ENCODE measurements at places on chromosomes 11 and 22.

GRCh38 chr22:32255217-32255616 lies at the start of gene SLC5A4:
TSS of gene SLC5A4 (minus strand) at chr22:32255347. CDS start at chr22:32255329, 18 bp downstream.
- no peak for DNase-seq

- no peak for DNase-seq
Observed at GRCh38 chr11:110070176-110070575, 23.0 kb upstream of the ZC3H12C start.

DNA sequence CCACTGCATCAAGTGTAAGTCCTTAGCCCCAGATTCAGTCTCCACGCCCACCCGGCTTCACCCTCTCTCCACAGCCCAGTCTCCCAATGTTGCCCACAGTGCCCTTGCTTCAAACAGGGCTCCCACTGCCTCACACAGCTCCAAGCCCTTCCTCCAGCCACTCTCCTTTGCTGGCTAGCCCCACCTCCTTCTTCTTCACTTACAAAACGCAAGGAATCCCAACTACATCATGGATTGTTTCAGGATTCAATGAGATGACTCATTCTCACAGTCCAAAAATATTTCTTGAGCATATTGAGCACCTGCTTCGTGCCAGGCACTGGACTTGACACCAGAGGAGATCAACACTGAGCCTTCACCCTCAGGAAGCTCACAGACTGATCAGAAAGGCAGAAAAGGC lies 533.5 kb downstream of the BUD13 start:
- no peak for DNase-seq

GRCh38 chr22:47095395-47096122 lies 333.1 kb downstream of the TBC1D22A start:
- DNase-seq = no peak

DNA sequence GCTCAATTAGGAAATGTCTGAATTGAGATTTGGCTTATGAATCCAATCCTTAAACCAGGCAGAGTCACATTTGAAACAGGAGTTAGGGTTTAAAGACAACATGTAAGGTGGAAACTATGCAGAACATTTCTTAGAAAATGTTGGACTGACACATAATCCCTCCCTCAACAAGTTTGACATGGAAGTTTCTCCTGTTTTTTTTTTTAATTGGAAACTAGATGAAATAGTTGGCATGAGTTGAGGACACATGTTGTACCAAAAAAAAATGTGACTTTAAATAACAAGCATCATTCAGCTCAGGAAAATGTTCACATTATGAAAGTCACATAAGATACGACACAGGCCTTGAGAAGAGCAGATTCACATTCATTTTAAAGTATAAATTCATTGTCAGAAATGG lies 154.9 kb upstream of the DDI1 start:
- DNase-seq = no peak

DNA sequence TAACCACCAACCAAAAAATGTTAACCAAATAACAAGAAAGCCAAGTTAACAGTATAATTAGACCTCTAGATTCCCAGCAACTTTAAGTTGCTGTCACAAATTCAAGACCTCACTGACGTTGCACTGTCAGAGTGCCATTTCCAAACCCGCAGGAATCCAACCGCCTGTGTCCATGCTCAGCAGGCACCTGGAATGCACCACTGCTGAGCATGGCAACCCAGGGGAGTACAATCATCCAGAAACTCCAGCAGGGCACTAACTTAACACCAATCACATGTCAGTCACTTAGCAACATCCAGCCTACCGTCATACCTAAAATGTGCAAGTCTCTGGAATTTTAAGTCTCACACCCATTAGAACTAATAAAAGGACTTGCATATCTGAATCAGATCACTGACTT lies 48.8 kb downstream of the SMCO4 start:
- no peak for DNase-seq

DNA sequence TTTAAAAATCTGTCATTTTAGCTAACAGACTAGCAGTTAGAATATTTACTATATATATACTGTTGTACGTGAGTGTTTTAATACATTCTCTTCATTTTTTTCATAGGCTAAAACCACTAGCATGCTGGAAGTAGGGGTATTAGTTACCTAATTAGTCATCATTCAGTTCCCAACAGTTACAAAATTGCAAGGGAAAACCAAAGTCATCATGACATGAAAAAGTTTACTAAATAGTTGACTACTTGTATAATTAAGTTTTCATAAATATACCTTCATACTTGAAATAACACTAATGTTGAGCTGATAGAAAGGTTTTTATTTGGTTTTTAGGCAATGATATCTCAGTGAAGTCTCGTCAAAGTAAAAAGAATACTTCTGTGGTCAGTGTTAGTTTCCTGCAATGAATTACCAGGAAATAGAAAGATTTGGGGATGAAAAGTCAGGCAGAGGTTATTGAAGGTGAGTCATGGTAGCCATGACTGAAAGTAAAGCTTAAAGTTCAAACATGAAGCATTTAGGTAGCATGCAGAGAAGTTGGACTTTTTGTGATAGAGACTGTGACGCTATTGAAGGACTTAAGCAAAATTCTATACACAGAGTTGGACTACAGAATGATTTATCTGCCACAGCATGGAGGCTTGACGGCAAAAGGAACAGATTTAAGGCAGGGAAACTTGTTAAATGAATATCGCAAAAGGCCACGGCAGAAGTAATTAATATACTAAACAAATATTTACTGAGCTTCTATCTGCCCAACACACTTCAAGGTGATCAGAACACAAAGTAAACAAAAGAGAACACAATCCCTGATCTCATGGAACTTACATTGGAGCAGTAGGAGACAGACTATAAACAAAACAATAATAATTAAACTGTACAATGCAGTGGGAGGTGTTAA lies 828.1 kb upstream of the FAT3 start:
- no peak for DNase-seq

GRCh38 chr11:15742626-15743519 lies 613.5 kb downstream of the SOX6 start:
- no peak for DNase-seq

- DNase-seq = no peak
Observed at GRCh38 chr11:64342869-64343745, 3.1 kb downstream of the CCDC88B start.

- no peak for DNase-seq
Observed at GRCh38 chr22:35225010-35225409, 32.3 kb upstream of the HMGXB4 start.

DNA sequence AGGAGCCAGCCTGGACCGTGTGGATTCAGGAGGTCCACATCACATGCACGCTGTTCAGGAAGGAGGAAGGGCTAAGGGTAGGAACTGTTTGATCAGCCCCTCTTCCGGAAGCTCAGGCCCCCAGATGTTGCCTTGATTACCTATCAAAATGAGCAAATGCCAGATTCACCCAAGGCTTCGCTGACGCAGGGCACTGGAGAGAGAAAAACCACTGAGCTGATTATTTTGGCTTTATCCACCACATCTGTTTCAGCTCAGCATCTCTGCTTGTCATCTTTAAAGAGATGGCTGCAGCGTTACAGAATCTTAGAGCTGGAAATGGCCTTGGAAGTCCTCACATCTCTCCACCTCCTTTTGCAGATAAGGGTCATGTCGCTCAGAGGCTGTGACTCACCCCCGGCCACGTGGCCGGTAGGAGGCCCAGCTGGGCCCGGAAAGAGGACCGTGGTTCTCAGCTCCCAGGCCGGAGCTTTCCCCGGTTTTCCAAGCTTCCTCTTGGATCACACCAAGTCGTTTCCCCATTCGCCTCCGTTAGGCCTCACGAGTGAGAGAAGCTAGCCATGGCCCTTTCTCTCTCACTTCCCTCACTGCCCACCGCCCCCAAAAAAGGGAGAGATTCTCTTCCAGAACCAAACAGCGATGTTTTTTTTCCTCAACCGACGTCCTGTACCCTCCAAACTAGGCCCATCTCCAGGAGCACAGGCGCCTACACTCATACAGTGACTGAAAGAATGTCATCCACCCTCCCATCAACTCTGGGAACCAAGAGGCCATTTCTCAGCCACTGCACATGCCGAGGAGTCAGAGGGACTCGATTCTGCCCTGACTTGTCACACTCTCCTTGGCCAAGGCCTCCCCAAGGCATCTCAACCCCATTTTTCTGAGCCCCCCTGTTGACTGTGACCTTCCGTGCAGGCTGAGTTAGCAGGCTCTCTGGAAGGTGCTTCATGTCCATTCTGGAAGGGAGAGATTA lies 37.6 kb downstream of the LIF start:
- DNase-seq = no peak

DNA sequence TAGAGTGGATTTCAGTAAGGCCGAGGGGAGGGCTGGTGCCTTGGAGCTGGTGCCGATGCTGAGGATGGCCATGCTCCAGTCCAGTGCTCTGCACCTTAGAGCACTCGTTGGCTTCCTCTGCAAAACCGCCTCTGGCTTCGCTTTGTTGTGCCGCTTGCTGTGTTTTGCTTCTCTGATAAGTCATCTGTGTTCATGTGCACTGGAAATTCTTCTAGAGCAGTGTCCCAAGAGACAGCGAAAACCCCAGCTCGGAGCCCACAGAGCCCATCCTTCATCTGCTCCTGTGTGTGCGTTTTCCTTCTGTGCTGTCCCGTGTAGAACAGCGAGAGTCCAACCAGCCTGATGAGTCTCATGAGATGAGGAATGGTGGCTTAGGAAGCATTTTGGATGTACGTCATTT lies 12.1 kb downstream of the FAM118A start:
- DNase-seq = no peak

DNA sequence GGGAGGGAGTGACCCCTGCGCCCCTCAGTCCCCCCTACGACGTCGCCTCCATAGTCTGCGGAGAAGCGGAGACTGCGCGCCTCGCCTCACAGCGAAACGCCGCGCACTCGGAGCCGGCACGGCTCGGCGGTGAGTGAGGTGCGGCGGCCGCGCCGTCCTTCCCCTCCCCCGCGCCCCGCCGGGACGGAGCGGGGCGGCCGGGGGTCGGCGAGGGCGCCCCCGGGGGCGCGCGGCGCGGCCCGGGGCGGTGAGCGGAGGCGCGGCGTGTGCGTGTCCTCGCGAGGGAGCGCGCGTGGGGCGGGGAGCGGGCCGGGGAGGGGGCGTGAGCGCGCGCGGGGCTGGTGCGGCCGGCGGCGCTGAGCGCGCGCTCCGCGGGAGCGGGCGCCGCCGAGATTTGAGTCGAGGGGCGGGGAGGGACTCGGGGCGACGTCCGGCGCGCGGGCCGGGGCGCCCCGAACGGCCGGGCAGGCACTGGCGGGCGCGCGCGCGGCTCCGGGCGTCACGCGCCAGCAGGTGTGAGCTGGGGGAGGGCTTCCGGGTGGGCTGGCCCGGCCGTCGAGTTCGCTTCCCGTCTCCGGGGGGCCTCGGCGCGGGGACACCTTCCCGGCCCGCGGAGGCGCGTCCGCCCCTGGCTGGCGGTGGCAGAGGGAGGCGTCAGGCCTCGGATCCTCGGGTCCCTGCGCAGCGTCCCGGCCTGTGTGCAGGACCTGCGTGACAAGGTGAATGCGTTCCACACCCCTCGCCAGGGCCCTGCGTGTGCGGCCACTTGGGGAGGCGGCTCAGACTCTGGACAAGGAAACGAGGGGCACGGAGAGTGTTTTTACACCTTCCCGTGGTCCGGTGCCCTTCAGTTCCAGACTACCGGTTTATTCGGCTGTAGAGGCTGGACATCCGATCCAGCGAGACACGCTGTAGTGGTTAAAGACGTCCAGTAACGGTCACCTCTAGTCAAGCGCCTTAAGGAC lies 50.4 kb downstream of the FAM83F start:
- DNase-seq = no peak

GRCh38 chr11:4180441-4181183 lies 86.0 kb downstream of the RRM1 start:
- no peak for DNase-seq

- DNase-seq = no peak
Observed at GRCh38 chr11:131998020-131998419, 627.6 kb downstream of the NTM start.
